Thoracic aorta (tissue), 2 donors: ENCODE measurements at places on chromosomes 4 and X.

DNA sequence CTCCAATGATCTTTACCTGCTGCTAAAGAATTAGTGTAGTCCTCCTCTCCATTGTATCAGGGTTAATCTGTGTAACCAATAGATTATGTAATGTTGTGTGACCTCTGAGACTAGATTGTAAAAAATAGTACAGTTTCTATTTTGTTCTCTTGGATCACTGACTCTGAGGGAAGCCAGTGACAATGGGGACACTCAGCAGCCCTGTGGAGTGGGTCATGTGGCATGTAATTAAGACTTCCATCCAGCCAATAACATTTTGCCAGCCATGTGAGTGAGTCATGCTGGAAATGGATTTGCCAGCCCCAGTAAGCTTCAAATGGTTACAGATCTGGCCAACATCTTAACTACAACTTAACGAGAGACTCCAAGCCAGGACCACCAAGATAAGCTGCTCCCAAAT is 332.3 kb downstream of the PTTG2 start:
- no peak for DNase-seq

GRCh38 chr4:54588404-54588803 is 69.4 kb upstream of the KIT start:
- no peak for DNase-seq

DNA sequence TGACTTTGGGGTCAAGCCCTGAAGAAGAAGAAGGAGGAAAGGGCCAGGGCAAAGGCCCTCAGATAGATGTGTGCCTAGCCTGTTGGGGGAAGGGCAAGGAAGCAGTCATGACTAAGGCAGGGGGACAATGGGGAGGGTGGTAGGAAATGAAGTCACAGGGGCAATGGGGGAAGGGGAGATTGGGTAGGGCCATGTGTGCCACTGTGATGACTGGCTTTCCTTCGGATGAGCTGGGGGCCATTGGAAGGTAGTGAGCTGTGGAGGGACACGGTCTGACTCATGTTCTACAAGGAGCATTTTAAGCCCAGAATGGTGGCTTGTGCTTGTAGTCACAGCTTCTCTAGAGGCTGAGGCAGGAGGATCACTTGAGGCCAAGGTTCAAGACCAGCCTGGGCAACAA is 642.0 kb downstream of the MID1IP1 start:
- no peak for DNase-seq

DNA sequence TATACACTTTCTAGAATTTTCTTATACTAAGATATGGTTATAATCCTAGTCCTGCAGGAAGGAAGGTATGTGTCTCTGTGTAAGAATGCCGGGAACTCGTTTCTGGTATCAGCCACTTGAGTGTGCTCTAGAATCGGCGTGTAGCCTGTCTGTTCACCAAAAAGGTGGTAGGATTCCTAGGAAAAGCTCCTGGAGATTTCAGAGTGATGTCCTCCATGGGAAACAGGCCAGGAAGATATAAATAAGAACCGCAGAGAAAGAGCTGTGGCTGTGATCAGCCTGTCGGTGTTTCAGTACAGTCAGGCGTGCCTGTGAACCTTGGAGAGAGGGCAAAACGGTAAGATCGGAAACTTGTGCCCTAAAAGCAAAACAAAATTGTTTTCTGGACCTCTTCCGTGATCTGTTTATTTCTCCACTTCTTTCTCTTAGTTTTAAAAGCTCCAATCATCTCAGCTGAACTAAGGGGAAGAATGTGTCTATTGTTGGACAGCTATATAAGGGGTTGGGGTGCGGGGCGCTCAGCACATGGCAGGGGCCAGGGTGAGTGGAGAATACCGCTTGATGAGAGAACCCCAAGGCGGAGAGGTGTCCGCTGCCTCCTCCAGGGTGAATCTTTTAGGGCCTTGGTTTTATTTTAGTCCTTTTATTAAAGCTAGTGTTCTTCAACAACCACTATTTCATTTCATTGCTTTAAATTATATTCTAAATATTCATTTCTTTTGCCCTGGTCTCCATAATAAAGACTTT is 303.8 kb upstream of the TENM3 start:
- no peak for DNase-seq

DNA sequence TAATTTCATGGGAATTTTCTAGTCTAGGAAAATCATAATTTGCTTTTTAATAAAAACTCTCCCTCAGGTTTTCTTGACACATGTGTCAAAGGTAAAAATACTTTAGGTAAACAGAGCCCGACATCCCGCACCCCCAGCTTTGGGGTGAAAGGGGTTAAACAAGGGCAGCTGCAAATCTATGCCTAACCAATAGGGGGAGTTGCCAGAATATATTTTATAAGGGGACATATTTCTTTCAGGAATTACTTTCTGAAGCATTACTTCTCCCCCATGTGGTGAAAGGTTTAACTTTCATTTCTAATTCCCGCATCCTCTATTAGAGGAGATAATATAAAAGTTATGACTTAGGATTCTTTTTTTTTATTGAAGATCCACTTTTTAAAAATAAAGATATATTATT is 53.9 kb upstream of the HEPH start:
- no peak for DNase-seq

- DNase-seq: no peak
Observed at GRCh38 chr4:16027114-16027513, 56.7 kb downstream of the PROM1 start.

- no peak for DNase-seq
Observed at GRCh38 chr4:175560604-175561003, 251.5 kb downstream of the GPM6A start.

GRCh38 chr4:73407227-73407673 is 3.2 kb downstream of the ALB start:
- no peak for DNase-seq

DNA sequence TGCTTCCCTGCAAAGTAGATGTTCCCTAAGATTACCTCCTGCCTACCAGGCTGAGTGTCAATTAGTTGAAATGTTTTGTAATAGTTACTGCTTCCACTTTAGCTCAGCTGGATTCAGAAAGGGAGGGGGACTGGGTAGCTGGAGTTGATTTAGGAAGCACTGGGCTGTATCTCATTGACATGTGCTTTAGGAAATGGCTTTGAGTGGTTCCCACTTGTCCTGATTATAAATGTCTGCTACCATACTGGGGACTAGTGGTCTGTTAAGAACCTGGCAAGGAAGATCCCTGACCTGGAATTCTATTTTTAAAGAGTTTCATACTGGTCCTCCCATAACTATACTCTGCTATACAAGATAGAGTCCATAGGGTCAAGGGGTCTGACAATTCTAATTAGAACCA is 363.9 kb upstream of the PPP1R2C start:
- DNase-seq: no peak

DNA sequence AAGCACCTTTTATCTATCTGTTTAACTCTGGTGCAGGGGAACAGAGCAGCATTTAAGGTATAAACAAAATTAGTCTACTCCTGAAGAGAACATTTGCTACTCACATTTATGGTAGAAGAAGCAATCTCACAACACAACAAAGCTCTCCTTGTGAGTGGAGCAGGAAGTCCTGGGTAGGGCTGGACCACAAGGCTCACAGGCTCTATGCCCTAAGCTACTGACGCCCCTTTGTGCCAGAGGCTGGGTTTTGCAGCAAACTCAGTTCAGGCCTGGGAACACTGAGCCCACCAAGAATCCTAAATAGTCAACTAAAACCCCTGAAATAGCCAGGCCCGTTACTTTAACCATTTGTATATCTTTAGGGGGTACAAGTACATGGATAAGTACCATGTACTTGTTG is 4.7 kb upstream of the ZXDB start:
- DNase-seq: no peak

GRCh38 chrX:136689436-136689835 is 41.5 kb downstream of the CD40LG start:
- DNase-seq: no peak

DNA sequence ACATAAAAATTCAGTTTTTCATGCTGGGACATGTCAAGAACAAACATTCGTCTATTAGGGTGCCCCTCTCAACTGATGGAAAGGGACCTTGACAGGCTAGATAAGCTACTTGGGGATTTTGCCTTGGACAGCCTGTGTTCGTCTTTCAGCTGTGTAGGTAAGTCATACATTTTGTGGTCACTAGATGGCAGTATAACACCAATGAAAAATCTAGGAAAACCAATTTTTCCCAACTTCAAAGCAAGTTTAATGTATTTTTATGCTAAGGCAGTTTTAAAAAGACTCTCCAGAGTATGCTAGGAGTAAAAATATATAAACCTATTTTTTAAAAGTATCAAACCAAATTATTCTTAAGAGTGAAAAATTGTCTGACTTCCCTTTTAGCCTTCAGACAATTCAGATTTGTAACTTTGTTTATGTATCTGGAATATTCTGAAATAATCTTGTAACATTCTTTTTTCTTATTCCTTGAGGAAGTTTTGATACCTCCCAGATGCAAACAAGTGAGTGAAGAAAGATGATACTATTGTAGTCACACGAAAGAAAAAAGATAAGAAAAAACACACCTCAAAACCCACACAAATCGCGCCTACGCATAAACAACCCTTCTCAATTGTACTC is 158.3 kb downstream of the CPE start:
- DNase-seq: no peak

- DNase-seq: no peak
Observed at GRCh38 chr4:94621491-94622080, 136.2 kb upstream of the BMPR1B start.

GRCh38 chrX:47687263-47687662 is 28.3 kb upstream of the UXT start:
- DNase-seq: no peak

DNA sequence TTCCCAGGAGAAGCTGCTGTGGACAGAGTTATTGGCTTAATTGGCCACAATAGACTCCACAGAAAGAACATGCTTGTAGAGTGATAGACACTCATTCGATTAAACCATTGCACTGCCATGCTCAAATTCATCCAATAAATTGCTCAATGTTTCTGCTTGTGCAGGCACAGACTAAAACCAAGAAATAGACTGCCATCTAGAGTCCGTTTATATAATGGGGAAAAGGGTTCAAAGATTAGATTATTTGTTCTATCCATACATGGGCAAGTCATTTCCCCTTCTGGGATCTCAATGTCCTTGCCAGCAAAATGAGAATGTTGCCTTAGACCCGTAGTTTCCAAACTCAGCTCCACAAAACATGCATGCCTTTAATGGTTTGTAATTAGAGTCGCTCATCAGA is 8.7 kb downstream of the SMIM10 start:
- DNase-seq: no peak

GRCh38 chrX:4550018-4550417 is 836.6 kb upstream of the PRKX start:
- DNase-seq: no peak

- no peak for DNase-seq
Observed at GRCh38 chr4:128663325-128663724, 146.2 kb upstream of the JADE1 start.

- DNase-seq: no peak
Observed at GRCh38 chr4:163568843-163569242, 74.4 kb downstream of the TMA16 start.

- no peak for DNase-seq
Observed at GRCh38 chrX:126509923-126510322, 42.7 kb downstream of the DCAF12L1 start.
